ENCODE measurements at places on chromosomes 11 and 22.

GRCh38 chr22:19991395-19991644 lies 25.3 kb downstream of the ARVCF start:
- no peak for DNase-seq

DNA sequence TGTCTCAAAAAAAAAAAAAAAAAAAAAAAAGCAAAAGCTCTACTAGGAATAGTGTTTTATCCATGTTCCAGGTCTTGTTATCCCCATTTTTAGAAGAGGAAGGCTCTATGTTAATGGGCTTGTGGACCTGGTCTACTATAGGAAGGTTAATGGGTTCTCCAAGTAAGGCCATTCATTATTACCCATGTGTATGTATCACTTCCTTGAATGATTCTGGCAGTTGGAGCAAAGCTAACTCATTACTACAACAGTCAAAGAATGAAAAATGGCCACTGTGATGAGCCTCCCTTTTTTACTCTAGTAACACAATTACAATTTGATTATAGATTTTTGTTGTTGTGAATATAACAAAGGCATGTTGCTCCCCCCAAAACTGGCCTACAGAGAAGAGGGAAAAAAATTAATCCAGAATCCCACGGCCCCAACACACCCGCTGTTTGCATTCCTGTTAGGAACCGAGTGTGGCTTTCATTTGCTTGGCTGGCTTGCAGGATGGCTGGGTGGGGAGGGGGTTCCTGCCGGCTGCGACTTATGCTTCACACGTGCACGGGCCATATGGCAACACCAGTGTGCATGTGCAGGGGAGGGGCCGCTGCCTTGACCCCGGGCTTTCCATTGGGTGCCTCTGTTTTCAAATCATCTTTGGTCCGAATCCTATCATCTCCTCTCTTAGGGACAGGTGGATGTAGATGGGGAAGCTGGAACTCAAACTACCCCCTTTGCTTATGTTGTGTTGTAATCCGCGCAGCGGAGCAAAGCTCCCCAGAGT lies 148.8 kb downstream of the HIPK3 start:
- DNase-seq = no peak

DNA sequence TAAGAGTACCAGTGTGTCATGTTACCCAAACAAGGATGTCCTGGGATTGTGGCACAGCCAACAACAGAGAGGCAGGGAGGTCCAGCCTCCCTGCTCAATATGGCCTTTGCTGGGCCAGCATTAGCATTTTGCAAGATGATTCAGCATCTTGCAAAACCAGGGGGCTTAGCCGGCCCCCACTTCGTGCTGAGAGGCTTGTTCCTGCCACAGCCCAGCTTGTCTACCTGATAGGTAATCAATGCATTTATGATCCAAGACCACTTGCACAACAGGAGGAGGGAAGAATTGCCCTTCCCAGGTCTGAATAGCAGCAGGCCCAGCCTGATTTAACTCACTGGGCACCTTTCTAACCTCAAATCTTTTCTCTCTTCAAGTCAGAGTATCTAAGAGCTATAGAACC lies 189.0 kb upstream of the SYT13 start:
- DNase-seq = no peak

GRCh38 chr11:111155021-111155420 lies 90.5 kb upstream of the POU2AF2 start:
- DNase-seq = no peak

DNA sequence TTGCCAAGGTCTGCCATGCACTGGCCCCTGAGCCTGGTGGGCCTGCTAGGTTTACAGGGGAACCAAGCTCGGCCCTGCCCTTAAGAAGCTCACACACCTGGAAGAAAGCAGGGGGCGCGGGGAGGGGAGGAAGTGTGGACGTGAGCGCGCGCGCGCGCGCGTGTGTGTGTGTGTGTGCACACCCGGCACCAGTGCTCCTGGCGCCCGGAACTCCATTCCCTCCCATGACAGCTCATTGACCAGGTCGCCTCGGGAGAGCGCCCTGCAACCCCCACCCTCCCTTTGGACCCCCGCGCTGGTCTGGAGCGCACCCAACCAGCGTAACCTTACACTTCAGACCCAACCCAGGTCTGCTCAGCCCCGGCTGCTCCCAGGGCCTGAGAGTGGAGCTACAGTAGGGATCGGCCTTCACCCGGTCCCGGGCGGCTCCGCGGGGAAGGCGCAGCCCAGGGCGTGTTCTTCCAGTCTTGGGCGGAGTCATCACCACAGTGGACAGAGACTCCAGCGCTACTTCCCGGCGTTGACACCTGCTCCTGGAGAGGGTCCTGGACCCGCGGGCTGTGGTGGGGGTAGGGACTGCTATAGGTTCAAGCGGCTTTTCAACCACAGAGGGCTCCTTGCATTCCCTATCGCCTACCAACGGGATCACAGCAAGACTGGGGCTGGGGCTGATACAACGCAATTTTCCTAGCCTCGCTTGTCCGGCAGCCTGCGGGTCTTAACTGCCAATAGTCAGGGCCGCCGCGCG lies 1.5 kb downstream of the GALNT18 start:
- DNase-seq = no peak

DNA sequence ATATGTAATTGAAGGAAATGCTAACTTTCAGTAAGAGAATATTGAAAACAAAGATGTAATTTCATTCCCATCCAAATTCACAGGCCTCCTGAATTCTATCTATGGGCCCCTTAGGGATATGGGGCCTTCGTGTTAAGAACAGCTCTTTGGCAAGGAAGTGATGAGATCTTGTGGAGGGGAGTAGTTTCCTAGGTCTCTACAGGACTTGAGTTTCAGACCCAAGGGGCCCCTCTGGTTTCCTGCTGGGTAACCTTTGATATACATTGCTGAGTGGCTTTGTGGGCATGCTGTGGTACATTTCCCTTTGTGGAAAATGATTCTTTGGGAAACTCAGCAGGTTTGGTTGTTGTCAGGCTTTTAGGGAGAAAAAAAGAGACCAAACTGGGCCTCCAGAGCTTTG lies 6.2 kb downstream of the STIM1 start:
- no peak for DNase-seq

GRCh38 chr11:1513326-1514296 lies 27.0 kb upstream of the MOB2 start:
- DNase-seq = no peak

GRCh38 chr11:130546901-130547694 lies 98.7 kb downstream of the ADAMTS15 start:
- DNase-seq = no peak

DNA sequence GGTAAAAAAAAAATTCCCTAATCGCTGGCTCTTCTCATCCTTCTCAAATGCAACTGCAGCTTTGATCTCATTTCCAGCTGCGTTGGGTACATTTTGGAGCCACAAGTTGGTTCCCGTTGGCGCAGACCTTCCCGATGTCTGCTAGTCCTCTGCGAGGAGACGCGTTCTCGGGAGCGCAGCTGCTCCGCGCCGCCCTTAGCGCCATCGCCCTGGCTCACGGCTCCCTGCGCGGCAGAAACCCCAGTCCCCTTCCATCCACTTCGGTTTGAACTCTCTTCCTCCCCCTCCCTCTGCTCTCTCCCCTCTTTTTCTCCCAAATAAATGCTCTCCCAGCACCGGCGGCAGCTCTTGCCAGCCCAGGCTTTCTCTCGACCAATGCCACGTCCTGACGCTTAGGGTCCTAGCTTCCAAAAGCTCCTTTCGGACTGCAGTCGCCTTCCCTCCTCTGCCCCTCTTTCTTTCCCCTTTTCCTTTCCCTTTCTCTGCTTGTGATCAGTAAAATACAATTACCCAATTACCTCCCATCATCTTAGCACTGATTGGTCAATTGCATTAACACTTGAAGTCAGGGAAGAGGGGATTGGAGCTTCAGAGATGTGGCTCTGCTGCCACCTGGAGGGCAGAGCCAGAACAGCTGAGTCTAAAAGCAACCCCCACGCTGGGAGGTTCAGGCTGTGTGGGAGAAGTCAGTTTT lies 1165.7 kb downstream of the LRRC4C start:
- DNase-seq = peak; percentile 49

Measured in stimulated activated CD4-positive, alpha-beta T cell treated with anti-CD3 and anti-CD28 coated beads, Interleukin-2, amount 100 ng/mL, for 24 hours (primary cell).